ENCODE measurements at places on chromosomes 6 and 20. TPM values are rescaled to one million over a fixed set of nuclear protein-coding genes. Genes with fewer than 3 reads are reported as not detected.

The BTNL2 gene
- not detected for total RNA-seq

The MCCD1 gene
- total RNA-seq: not detected

The ADGRF4 gene
- 16.5 TPM for total RNA-seq

The OTOR gene
- total RNA-seq: not detected

The GNAS-AS1 gene
- total RNA-seq: not detected

The SLC44A4 gene
- total RNA-seq: not detected

The TRERF1 gene
- total RNA-seq: 7.1 TPM

The SMIM26 gene
- 117 TPM for total RNA-seq

The TMEM200A gene
- 0.06 TPM for total RNA-seq

The FAM162B gene
- total RNA-seq: 0.11 TPM

The PARD6B gene
- total RNA-seq: 4.5 TPM

The UQCC2 gene
- 87.8 TPM for total RNA-seq

The FAM83B gene
- 0.03 TPM for total RNA-seq

Data from A549 treated with dexamethasone at 1 μM for 4 hours (cell line).